ENCODE measurements at places on chromosomes 6 and 20.

GRCh38 chr20:62458275-62459251, 17.2 kb downstream of the GATA5 start:
- no peak for DNase-seq

DNA sequence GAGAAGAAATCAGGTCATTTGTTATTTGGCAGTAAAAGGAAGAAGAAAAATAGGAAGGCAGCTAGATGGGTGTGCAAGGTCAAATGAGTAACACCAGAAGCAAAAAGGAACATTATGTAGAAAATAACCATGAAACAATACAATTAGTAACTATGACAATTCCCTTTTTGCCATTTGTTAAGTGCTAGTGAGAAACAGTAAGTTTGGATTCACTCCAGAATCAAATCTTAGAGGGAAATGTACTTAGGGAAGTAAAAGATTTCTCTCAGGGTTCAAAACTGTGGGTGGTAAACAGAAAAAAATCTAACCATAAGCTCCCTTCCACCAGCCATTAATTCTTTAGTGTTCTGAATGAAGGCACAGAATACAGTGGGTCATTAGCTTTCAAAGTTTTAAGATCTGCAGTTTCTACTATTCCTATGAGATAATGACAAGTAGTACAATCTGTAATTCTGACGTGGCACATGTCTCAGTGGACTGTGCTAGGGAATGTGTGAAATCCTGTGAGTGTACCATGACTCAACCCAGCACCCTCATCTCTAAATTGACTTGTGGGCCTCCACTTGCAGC, 17.1 kb downstream of the REPS1 start:
- no peak for DNase-seq

DNA sequence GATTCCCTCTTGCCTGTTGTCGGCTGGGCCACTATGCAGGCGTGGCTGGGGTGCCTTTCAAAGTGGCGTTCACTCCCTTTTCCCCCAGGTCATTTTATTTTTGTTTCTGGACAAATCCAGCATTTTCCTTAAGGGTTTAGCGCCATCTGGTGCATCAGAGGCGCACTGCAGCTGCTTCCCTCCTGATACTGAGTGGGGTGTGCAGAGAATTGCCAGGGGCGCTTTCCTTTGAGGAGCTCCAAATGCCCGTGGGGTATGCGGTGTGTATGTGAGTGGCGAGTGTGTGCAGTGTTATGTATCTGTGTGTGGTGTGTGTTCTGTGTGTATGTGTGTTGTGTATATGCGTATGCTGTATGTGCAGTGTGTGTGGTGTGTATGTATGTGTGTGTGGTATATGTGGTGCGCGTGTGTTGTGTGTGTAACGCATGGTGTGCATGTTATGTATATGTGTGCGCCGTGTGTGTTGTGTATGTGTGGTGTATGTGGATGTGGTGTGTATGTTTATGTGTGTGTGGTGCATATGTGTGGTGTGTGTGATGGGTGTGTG, 100.1 kb upstream of the AGPAT4 start:
- peak; percentile 41 for DNase-seq

DNA sequence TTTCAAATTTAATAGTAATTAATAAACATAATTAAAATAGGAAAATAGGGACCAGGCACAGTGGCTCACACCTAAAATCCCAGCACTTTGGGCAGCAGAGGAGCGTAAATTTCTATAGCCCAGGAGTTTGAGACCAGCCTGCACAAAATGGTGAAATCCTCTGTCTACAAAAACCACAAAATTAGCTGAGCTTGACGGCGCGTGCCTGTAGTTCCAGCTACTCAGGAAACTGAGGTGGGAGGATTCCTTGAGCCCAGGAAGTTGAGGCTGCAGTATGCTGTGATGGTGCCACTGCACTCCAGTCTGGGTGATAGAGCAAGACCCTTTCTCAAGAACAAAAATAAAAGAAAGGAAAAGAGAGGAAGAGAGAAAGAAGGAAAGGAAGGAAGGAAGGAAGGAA, 1387.0 kb upstream of the ADGRB3 start:
- no peak for DNase-seq

DNA sequence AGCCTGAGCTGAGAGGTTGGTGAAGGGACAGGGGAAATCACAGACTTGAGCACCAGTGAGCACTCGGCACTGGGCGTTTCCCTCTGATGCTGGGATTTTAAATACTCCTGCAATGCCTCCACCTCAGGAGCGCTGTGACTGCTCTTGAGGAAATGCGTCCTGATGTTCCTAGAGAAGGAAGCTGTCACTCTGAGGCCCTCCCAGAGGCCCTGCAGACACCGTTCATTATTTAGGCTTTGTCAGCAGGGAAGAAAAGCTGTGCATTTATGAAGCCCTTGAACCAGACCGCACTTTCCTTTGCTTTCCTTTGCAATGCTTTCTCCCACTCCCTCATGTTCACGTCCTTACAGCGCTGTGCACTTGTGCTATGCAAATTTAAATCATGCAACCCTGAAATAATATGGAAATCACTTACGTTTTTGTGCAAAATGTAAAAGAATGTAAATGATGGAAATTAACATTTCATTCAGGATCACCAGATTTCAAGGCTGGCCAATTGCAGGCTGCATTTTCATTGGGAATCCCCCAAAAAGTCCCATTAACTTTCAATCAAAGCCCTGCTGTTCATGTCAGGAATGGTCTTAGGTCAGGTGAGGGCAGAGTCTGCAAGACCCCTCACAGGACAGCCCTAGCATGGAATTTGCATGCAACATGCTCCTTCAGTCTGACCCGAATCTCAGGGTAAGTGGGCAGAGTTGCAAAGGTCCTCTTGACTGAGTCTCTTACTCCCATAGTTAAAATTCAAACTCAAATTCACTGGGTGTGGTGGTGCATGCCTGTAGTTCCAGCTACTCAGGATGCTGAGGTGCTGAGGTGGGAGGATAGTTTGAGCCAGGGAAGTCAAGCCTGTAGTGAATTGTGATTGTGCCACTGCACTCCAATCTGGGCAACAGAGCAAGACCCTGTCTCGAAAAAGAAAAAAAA, 45.8 kb upstream of the SYNDIG1 start:
- DNase-seq = no peak

- DNase-seq = no peak
Observed at GRCh38 chr6:14984519-14984853, 261.4 kb upstream of the JARID2 start.

- no peak for DNase-seq
Observed at GRCh38 chr6:144349690-144350527, 64.8 kb downstream of the UTRN start.

- no peak for DNase-seq
Observed at GRCh38 chr6:137182654-137183073, 9.2 kb upstream of the IL22RA2 start.

- DNase-seq = no peak
Observed at GRCh38 chr6:138087593-138088325, 19.5 kb downstream of the PERP start.

GRCh38 chr6:125099211-125100073, 54.1 kb upstream of the TPD52L1 start:
- no peak for DNase-seq

- DNase-seq = no peak
Observed at GRCh38 chr6:16633465-16633864, 127.8 kb downstream of the ATXN1 start.

DNA sequence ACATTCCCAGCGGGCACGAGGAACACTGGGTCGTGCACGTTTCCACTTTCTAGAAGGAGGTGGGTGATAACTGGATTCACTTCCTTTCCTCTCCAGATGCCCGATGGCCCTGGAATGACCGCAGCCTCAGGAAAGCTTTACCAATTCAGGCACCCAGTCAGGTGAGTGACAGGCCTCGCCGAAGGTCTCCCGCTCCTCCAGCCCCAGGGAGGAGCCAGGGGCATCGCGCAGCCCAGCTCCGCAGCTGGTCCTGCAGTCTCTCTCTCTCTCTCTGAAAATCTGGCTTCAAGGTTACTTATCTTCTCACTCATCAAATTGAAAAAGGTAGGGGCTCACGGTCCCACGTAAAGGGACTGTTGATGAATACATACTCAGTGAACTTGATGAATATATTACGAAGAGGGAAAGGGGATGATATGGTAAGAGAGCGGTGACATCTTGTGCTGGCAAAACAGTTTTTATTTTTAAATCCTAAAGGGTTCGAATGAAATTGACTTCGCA, 891 bp downstream of the RIPPLY2 start:
- DNase-seq = no peak

- DNase-seq = no peak
Observed at GRCh38 chr6:43193929-43194328, 11.9 kb downstream of the CUL9 start.

Data from activated B cell treated with CpG ODN at 0.5 μM for 24 hours (primary cell).